Retina (tissue), 1 donor: ENCODE measurements at places on chromosomes 4 and X.

DNA sequence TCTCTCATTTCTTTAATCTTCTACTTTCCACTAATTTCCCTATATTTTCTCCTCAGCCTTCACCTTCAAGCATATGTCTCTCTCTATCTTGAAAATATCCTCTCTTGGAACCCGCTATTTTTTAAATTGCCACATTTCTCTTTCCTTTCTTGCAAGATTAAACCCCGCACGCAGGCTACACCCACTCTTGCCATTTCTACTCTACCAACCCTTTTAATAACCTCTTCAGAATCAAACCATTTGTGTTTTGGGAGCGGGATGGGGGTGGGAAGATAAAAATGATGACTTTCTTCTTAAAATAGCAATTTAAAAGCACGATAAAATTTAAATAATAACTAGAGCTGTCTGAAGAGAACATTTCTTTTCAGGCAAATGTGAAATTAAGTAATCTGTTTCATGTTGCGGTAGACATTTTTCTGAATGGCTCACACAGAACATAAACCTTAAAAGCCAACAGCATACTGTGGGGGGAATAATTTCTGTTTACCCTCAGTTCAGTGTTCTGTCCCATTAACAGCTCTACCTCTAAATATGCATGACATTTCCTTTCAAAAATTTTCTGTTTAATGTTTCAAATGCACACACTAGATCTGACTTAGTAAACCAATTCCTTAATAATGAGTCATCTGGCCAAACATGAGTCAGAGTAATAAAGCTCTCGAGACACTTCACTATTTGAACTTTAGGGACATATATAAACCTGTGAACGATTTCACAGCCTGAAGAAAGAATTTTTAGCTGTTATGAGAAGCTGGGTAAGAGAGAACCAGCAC lies 20.5 kb downstream of the ARSJ start:
- DNase-seq = no peak

GRCh38 chrX:21943460-21944135 lies 3.1 kb downstream of the SMS start:
- DNase-seq = no peak

- no peak for DNase-seq
These were observed 251.3 kb upstream of the CENPE start for GRCh38 chr4:103449296-103450023.

DNA sequence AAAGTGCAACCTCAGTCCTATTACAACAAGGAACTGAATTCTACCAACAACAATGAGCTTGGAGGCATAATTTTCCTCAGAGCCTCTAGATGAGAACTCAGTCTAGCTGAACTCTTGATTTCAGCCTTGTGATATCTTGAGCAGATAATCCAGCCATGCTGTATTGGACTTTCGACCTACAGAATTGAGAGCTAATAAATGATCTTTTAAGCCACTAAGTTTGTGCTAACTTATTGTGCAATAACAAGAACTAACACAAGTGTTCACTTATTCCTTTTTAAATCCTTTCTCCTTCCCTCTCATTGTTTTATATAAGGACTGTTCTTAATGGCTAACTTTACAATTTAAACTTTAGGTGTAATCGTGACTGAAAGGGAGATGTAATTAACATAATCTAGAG lies 140.7 kb downstream of the MAGEB17 start:
- DNase-seq = no peak

- DNase-seq = no peak
These were observed 82.1 kb upstream of the GPC4 start for GRCh38 chrX:133497356-133497755.

DNA sequence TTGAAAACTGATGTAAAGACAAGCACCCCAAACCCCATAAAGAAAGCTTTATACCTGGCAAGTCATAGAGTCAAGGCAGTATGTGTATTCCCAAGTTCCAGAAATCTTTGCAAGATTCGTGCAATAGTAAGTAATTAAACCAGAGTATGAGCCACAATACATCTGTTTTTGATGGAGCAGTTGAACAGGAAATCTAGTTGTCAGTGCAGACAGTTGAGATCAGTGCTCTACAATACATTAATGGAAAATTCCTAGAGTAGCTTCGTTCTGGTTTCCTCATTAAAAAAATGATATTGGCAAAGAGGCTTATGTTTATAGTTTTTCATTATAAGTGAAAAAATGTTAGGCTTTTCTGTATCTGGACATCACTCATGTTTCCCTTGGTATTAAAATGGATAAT lies 575.3 kb downstream of the TRIML1 start:
- no peak for DNase-seq

- no peak for DNase-seq
These were observed 5.9 kb downstream of the SPARCL1 start for GRCh38 chr4:87523307-87523706.

DNA sequence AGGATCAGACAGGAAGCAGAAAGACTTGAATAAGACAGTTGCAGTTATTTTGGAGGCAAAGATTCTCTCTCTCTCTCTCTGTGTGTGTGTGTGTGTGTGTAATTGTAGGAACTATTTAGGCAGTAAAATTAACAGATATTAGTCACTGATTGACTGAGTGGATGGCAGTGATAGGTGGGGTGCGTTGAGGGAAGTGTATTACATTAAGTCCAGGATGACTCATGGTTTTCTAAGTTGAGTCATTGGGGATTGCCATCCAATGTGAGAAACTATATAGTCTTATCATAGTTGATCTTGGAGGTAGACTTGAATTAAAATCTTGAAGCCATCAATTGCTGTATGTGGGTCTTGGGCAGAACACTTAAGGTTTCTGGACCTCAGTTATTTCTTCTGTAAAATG lies 75.4 kb downstream of the AR start:
- no peak for DNase-seq

DNA sequence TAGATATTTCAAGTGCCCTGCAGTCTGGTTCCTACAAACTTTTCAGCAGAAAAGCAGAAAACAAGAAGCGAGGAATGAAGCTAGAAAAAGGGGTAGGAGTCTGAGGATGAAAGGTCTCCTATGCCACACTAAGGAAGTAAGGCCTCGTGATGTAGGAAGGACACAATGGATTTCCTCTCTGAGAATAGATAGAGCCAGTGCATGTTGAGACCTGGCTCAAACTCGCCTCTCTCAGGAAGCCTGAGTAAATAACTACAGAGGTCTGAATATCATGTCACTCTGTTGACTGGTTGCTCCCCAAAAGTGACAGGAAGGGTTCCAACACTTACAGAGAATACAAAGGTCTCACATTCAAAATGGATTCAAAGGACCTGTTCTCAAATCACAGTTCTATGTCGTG lies 93.3 kb downstream of the GRIA3 start:
- DNase-seq = no peak

- DNase-seq = no peak
These were observed 4.0 kb downstream of the RNF212 start for GRCh38 chr4:1109333-1109732.

DNA sequence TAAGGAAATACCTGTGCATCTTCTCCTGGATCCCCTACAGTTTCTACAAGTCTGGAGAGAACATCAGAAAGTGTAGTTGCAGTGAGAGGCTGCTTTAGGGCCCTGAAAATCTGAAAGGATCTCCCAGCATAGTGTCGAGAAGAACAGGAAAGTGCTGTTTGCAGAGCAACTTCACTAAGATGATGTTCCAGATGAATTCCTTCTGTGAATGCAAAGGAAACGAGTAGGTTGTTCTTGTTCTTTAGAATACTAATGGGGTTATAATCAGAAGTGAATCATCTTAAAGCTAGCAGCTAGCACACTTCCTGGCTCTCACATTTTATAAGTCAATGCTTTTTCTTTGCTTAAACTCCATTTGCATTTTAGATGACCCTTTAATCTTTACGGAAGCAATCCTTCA lies 53.7 kb downstream of the ZAR1 start:
- DNase-seq = no peak

DNA sequence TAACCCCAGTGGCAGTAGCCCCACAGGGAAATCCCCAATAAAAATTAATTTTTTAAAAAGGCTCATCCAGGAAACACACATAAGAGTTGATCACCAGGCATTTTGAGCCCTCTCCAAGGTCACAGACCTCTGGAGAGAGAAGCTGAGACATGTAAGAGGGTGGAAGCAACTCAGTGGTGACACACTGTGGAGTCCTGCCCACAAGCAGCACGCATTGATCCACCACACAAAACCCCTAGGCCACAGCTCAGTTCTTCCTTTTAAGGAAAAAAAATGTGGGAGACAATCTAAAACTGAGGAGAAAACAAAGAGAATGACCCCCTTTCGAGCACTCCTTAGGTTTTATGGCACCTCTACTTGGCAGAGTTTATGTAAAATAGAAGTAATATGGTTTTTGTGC lies 71.7 kb upstream of the S100G start:
- DNase-seq = no peak

DNA sequence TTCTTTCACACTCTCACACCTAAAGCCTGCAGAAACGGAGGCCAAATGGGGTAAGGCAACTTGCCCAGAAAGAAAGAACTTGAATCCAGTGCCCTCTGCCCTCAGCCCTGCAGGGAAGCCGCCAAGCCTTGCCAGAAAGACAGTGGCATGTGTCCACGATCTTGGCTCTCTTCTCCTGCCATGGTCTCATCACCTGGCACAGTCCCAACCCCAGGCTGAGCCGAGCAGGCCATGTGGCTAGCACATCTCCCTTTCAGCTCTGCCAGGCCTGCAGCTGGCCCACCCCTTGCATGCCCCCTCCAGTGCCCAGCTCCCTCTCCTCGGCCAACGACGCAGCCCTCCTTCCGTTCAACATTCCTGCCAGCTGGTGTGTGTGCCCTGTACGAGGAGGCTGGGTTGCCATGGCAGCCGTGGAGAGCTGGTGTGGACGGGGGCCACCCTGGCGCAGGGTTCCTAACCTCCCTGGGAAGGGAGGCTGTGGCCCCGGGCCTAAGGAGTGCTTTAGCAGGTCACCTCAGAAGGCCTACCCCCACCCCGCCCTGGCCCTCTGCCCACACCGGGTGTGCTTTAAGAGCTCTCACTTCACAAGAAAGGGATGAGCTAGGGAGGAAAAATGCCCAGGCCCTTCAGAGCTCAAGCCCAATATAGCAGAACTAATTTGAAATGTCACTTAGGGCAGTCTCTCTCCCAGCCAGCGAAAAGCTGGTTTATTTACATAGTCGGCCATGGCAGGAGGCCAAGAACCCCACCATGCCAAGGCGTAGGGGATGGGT lies 73.0 kb upstream of the PJA1 start:
- peak; percentile 83 for DNase-seq

DNA sequence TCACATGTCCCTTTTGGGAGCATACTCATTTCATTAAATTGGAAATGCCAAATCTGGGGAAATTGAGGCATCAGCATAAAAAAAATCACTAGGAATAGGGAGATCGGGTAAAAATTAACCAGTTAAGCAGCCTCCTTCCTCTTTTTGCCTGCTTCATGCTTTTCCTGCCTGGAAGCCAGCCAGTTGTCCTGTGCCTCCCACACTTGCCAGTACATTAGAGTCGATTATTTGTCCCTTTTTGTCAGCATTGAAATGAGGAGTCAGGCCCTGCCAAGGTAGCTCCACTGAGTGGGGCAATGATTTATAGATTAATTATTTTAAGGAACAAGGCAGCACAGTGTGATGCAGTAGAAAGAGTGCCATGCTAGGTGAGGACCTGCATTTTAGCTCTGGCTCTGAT lies 55.3 kb downstream of the SH2D1A start:
- no peak for DNase-seq

DNA sequence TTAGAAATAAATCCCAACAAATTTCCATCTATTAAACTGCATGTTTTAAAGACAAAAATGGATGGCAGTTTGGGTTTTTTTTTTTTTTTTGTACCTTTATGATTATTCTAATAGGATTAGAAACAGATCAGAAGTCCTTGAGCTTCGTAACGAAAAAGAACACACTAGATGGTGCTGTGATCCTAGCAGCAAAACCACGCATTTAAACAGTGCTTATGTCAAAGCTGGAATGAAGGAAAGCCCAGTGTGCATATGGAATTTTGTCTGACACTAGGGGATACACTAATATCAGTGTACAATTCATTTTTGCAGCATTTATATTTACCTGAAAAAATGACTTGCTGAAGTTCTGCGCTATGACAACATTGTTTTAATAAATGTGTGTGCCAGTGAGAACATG lies 229.1 kb downstream of the VEGFC start:
- DNase-seq = no peak

DNA sequence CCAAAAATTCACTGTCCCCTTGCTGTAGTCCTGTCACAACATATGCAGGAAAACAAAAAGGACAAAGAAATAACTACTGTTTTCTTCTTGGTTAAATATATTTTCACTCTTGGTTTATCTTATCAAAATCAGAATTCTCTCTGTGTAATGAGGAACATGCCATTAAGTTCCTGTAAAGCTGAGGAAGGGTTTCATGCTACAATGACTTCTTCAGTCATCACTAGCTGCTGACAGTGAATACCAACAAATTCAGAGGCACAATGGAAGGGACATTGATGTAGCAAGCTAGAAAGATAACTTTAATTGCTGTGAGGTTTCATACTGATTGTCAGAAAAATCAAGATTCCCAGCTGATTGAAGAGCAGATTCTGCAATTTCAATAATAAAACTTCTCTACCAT lies 782.9 kb upstream of the HTR2C start:
- no peak for DNase-seq

- DNase-seq = no peak
These were observed 33.0 kb upstream of the TTC29 start for GRCh38 chr4:146978641-146979040.

GRCh38 chr4:27100713-27101112 lies 240.1 kb downstream of the STIM2 start:
- no peak for DNase-seq

DNA sequence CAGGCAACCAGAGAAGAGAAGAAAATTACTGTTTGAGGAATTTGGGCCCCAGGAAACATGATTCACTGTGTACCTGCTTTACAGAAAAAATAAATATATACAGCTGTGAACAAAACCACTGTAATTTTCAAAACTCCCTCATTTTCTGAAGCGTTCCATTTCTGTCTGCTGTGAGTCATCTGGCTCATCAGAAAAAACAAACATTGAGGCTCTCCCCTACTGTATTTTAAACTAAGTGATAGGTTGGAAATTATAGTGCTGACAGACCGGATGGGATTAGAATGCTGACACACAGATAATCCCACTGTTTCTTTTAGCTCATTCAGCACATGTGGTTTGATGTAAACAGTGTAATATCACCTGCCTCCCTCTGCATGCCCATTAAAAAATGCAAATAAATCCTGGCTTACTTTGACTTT lies 847.0 kb downstream of the TRIML1 start:
- no peak for DNase-seq

- no peak for DNase-seq
These were observed 235.0 kb downstream of the MAML3 start for GRCh38 chr4:139919004-139919403.

GRCh38 chr4:6779667-6780565 lies 2.6 kb upstream of the KIAA0232 start:
- DNase-seq = peak; percentile 79

DNA sequence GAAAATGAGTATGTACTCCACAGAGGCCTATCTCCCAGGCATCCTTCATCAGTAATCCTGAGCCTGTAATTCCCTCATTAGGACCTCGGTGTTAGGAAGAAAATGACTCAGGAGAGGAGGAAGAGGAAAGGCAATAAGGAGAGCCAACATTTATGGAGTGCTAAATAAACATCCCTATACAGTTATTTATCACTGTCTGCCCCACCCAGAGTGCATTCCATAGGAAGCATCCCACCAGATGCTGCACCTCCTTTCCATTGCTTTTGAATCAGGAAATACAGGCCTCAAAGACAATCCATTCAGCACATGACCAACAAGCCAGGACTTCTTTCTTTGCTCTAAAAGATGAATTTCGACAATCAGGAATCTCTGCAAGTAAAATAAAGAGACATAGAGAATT lies 47.6 kb downstream of the USP38 start:
- no peak for DNase-seq

GRCh38 chrX:11446949-11447348 lies 153.7 kb downstream of the AMELX start:
- no peak for DNase-seq
